ENCODE measurements at places on chromosomes 3 and 15. TPM values are rescaled to one million over a fixed set of nuclear protein-coding genes. Genes with fewer than 3 reads are reported as not detected.

The RABL3 gene
- total RNA-seq = 15.8 TPM

The WDR93 gene
- total RNA-seq = 0.18 TPM

- H3K27me3 ChIP-seq = no peaks in the 10 kb centered on the region
- DNase-seq = no peak
- H3K4me3 ChIP-seq = no peak overlapping the region
- no peaks in the 10 kb centered on the region for H3K4me1 ChIP-seq
These were observed 95.8 kb downstream of the MESD start for GRCh38 chr15:80893777-80894176.

The CCDC54 gene
- not detected for total RNA-seq

The MUC13 gene
- total RNA-seq = 0.13 TPM

The CKMT1A gene
- 4.6 TPM for total RNA-seq

The POPDC2 gene
- 0.15 TPM for total RNA-seq

DNA sequence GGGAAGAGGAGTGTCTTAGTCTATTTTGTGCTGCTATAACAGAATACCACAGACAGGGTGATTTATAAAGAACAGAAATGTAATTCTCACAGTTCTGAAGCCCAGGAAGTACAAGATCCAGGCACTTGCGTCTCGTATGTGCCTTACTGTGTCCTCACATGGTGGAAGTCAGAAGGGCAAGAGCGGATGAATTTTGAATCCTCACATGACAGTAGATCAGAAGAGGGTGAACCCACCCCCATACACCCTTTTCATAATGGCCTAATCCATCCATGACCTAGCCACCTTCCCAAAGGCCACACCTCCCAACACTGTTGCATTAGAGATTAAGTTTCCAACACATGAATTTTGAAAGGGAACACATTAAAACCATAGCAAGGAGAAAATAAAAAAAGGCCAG lies 18.7 kb upstream of the ANXA2 start:
- H3K27me3 ChIP-seq = no peaks in the 10 kb centered on the region
- no peaks in the 10 kb centered on the region for H3K36me3 ChIP-seq
- no peak overlapping the region for H3K27ac ChIP-seq
- no peak overlapping the region for H3K4me3 ChIP-seq

The CD96 gene
- not detected for total RNA-seq

GRCh38 chr15:52143873-52144272 lies 31.3 kb upstream of the BCL2L10 start:
- DNase-seq = no peak
- 0 out of 2 replicates have a peak, but pooled peaks cover 2% of the 10 kb centered on the region for H3K36me3 ChIP-seq
- no peak overlapping the region for H3K4me3 ChIP-seq
- no peaks in the 10 kb centered on the region for H3K4me1 ChIP-seq
- no peaks in the 10 kb centered on the region for H3K27me3 ChIP-seq

GRCh38 chr3:16741103-16741758 lies 136.0 kb upstream of the DAZL start:
- H3K4me1 ChIP-seq = no peaks in the 10 kb centered on the region
- no peaks in the 10 kb centered on the region for H3K36me3 ChIP-seq
- no peaks in the 10 kb centered on the region for H3K27me3 ChIP-seq
- no peak overlapping the region for H3K4me3 ChIP-seq
- H3K27ac ChIP-seq = no peak overlapping the region
- DNase-seq = no peak

The SYNPR gene
- not detected for total RNA-seq

DNA sequence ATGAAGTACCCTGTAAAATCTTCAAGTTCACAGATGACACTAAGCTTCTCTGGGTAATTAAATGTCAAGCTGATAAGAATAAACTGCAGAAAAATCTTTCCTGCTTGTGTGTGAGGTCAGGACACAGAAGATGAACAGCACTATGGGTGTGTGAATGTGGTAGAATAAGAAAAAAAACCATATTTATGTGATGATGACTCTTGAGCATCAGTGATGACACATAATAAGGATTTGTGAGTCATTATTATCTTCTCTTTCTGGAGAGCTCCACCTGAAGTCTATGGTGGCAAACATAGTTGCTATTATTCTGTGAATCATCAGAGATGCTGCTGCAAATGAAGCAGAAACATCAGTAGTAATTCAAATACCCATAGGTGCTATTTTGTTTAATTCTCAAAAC lies 422.4 kb downstream of the DIPK2A start:
- H3K36me3 ChIP-seq = no peaks in the 10 kb centered on the region
- no peaks in the 10 kb centered on the region for H3K27me3 ChIP-seq
- no peak for DNase-seq
- no peaks in the 10 kb centered on the region for H3K4me1 ChIP-seq
- H3K4me3 ChIP-seq = no peak overlapping the region

DNA sequence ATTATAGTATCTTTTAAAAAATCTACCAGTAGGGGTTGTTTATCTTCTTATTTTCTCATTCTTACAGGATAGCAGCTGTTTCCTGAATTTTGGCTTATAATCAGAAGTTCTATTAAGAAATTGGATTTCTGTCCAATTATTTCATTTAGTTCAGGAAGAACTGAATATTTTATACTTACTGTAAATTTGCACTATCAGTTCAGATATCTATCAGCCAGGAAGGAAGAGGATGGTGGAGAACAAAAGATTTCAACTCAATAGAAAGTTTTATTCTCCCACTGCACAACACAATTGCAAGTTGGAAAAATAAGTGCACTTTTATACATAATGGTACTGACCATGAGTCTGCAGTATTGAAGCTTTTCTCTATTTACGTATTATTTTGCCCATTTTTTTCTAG lies 400.9 kb downstream of the PLOD2 start:
- no peaks in the 10 kb centered on the region for H3K36me3 ChIP-seq
- H3K4me3 ChIP-seq = no peak overlapping the region
- H3K4me1 ChIP-seq = no peaks in the 10 kb centered on the region
- DNase-seq = no peak
- H3K27me3 ChIP-seq = no peaks in the 10 kb centered on the region

- no peak overlapping the region for H3K27ac ChIP-seq
- no peaks in the 10 kb centered on the region for H3K36me3 ChIP-seq
- H3K4me1 ChIP-seq = no peaks in the 10 kb centered on the region
- no peak overlapping the region for H3K4me3 ChIP-seq
These were observed 55.0 kb upstream of the EPHB3 start for GRCh38 chr3:184506561-184506991.

GRCh38 chr15:56369234-56369633 lies 4.0 kb downstream of the TEX9 start:
- no peak for DNase-seq
- H3K4me3 ChIP-seq = no peak overlapping the region

All from Panc1 (cell line).